CD4-positive, alpha-beta T cell treated with Interleukin-12 subunit alpha and Interleukin-12 subunit beta, for 1 hour (primary cell): ENCODE measurements at places on chromosomes 2 and 18.

DNA sequence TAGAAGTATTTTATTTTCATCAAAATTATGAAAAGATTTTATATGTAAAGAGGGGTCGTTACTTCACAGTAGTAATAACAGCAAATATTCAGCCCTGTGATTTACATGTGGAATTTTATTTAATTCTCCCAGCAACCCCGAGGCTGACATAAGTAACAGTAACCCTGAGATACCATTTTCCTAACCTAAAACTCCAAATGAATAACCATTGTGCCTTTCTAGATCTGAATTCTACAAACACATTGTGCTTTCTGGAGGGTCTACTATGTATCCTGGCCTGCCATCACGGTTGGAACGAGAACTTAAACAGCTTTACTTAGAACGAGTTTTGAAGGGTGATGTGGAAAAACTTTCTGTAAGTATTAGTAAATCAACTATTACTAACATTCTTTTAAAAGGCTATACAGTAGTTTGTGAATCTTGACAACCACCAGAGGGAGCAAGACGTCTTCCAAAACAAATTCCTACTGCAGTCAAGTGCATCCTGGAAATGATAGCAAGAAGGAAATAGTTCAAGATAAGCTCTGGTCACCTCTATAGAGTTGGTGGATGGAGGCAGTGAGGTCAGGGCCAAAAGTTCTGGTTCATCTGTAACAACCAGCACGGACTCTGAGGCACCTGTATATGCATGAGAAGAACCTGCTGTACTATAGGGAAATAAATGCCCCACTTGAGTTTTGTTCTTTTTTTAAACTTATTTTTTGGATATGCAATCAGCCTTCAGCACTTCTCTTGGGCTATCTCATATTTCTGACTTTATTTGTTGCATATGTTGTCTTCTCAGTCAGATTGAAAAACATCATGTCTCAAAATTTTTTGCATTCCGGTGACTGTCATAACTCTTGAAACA is 37.4 kb downstream of the ACTR2 start:
- peak; percentile 24 for DNase-seq

DNA sequence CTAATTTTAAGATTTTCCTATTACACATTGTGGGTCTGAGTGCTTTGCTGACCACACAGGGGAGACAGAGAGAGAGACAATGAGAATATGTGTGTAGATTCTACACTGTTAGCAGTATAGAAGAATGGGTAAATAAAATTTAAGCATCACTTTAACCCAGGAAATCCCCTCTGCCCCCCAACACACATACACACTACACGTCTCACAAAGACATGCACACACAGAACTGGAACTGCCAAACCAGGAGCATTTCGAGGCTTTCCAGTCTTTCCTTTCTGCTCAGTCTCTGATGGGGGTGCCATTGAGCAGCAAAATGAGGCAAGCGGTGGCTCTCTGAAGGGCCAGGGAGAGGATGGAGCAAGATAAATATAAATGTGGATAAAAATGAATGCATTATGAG is 2.5 kb downstream of the MERTK start:
- DNase-seq = no peak

GRCh38 chr2:196783431-196784094 is 15.9 kb downstream of the GTF3C3 start:
- DNase-seq = no peak

GRCh38 chr2:238240757-238241711 is 1.2 kb upstream of the HES6 start:
- DNase-seq = peak; percentile 30

DNA sequence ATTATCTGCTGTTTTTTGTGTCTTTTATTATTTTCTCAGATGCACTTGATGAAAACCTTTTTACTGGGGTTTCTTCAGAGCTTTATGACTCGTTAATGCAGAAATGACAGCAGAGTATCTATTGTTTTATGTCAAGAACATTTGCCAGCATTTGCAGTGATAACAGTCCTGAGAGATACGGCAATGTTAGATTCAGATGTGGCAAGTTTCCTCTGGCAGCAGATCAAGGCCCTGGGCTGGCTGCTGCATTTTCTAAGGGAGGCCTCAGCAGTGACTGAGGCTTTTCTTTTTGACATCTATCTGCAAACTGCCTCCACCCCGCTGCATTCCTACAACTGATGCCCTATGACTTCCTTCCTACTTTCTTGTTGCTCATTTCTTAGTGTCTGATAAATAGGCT is 40.2 kb downstream of the EFEMP1 start:
- DNase-seq = no peak

- DNase-seq = no peak
These were observed 805 bp downstream of the LIMS2 start for GRCh38 chr2:127674241-127675209.

- DNase-seq = peak; percentile 79
These were observed 3.0 kb upstream of the IRS1 start for GRCh38 chr2:226802573-226802972.

- no peak for DNase-seq
These were observed 227.5 kb downstream of the ANKRD30B start for GRCh38 chr18:14975431-14975830.

DNA sequence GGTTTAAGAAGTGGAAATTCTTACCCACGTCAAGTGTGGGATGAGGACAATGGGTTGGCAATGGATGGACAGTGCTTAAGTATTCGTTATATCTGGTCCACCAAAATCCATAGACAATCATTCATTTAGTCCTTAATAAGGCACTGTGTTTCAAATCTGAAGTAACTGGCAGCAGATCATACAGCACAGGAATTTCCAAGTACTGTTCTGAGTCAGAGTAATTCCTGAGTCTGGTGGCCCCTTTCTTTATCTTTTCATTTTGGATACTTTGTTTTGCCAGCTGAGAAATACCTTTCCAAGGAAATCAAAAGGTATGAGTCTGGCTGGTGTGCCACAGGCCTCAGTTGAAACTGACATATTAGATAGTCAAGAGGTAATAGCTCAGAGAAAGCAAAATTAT is 31.4 kb upstream of the CCDC102B start:
- no peak for DNase-seq

GRCh38 chr18:58856881-58857280 is 7.8 kb upstream of the ZNF532 start:
- no peak for DNase-seq

GRCh38 chr2:72780477-72780876 is 45.4 kb downstream of the EXOC6B start:
- no peak for DNase-seq

- DNase-seq = no peak
These were observed 433.1 kb upstream of the MAP2 start for GRCh38 chr2:208990716-208991115.

GRCh38 chr18:66211749-66212148 is 392.1 kb downstream of the CDH19 start:
- no peak for DNase-seq

GRCh38 chr2:102004581-102004980 is 12.8 kb downstream of the IL1R2 start:
- DNase-seq = no peak

GRCh38 chr2:209970271-209970670 is 32.2 kb upstream of the RPE start:
- no peak for DNase-seq

- DNase-seq = no peak
These were observed 17.1 kb downstream of the GYPC start for GRCh38 chr2:126672980-126673605.

GRCh38 chr18:56661360-56662062 is 10.4 kb downstream of the WDR7 start:
- no peak for DNase-seq

- DNase-seq = no peak
These were observed 182.6 kb upstream of the CHAC2 start for GRCh38 chr2:53584986-53585385.

- no peak for DNase-seq
These were observed 43.0 kb downstream of the MC2R start for GRCh38 chr18:13872373-13872772.

DNA sequence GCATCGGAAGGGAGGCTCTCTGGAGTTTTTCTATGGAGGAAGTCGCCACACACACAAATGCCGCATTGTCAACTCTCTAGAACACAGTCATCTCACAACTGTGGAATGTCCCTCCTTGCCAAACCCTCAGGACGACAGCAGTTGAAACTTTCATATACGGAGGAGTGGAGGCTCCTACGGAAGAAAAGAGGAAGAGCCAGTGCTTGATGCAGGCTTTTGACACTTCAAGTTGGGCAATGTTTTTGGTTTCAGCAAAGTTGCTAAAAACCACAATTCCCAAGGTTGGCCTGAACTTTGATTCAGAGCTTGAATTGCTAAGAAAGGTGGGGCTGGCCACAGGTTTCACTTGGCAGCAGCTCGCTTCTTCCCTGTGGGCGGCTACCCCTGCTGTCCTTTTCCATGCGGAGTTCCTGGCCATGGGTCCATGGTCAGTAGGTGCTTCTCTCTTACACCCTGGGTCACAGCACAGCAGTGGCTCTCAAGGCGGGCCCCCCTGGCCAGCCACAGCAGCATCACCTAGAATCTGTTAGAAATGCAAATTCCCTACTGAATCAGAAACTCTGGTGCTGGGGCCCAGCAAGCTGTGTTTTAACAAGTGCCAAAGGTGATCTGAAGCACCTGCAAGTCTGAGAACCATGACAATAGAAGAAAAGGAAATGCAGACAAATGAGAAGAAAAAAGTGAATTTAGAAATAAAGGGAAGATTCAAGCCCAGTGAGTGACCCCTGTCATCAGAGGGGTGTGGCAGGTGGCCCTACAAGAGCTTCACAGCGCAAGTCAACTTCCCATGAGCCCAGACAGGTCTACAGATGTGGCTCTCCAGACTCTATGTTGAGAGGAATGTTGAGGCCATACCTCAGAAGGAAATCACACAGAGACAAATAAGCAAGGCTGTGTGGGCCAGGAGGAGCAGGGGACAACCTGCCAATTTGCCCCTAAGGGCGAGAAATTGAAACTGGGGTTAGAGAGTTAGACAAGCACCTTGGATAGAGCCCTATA is 856.4 kb downstream of the RNF144A start:
- DNase-seq = peak; percentile 26

DNA sequence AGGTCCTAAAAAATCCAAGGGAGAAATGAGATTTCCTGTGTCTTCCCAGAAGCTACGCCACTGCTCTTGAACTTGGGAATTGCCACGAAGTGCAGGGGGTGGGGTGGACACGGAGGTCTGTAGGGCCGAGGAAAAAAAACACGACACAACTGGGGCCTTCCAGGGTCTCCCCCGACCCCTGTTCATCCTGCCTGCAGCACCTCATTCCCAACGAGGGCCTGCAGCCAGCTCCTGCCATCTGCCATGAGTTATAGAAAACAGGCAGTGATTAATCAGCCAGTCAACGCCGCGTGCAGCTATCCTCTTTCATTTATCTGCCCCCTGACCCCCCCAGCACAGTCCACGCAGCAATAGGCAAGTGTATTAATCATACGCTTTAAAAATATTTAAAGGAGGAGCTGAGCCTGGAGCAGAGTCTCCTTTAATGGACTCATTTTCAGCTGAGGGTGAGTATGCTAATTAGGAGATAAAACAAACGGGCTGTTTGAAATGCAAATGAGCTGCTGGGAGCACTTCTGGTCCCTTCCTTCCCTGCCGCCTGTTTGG is 209.9 kb downstream of the TFCP2L1 start:
- no peak for DNase-seq

DNA sequence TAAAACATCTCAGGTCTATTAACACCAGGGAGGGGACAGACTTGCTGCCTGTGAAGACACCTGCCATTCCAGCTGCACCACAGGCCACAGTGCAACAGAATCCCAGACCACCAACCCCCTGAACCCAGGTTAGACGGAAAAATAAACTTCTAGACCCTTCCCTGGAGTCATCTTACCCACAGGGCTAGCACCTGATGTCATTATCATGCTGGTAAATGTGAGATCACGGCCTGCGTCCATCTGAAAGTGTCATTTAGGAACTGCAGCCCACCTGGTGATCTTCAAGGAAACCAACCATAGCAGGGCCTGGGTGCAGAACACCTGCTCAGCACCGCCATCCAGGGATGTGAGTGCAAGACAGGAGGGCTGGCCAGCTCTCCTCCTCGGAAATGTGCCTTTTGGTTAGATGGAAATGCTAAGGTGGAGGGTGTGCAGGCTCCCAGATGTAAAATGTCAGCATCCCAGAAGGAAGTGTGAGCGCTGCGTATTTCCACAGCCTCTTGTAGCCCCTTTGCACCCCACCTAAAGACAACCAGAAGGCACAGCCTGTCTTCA is 80.8 kb downstream of the PTGR3 start:
- DNase-seq = no peak

DNA sequence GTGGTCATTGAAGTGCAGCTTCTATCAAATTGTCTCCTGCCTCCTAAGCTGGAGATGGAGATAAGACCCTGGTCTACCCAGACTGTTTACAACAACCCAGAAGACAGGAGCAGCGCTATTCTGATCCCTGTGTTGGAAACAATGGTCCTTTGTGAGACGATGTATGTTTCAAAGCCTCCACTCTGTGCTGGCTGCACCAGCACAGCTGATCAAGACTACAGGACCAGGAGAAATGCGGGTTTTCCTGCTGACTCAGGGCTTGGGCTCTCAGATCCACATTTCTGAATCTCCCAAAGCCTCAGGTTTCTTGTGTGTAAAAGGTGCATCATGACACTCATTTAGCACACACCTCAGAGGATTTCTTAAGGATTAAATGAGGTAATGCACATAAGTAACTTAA is 92.0 kb downstream of the POU3F3 start:
- no peak for DNase-seq

GRCh38 chr2:31312898-31313297 is 78.9 kb downstream of the EHD3 start:
- DNase-seq = no peak

DNA sequence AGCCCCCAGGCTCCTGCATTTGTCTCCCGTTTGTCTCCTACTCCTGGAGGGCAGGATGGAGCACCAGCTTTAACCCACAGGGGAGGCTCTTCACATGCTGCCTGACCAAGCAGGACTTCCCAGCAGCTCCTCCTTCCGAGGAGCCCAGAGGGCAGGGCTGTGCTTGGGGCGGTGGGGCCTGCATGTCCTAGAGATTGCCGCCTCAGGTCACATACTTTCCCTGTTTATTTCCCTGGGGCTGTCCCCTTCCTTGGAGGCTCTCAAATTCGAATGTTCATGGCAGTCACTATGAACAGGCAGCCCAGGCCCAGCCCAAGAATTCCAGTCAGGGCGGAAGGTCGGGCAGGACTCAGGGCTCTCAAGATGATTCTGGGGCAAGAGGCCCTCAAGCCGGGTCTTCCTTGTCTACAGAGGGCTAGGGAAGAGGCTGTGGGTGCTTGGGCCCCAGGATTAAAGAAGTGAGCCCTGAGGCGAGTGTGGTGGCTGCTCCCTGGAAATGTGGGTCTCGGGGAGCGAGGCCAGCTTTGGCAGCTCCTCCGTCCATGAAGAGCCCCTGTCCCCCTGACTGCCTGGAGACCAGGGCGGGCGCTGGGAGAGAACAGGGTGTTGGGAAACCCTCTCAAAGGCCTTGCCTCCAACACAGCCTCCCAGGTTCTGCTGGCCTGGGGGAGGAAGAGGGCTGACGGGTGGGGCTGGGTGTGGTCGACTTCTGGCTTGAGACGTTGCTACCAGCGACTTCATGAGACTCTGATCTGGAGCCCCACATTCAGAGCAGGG is 48.9 kb upstream of the HPCAL1 start:
- DNase-seq = no peak

GRCh38 chr2:217738061-217738460 is 264.7 kb downstream of the TNS1 start:
- no peak for DNase-seq

GRCh38 chr2:191795715-191796114 is 51.2 kb downstream of the CAVIN2 start:
- DNase-seq = no peak

GRCh38 chr2:152861349-152861942 is 143.0 kb downstream of the ARL6IP6 start:
- no peak for DNase-seq
